ENCODE measurements at places on chromosomes 12 and 14.

DNA sequence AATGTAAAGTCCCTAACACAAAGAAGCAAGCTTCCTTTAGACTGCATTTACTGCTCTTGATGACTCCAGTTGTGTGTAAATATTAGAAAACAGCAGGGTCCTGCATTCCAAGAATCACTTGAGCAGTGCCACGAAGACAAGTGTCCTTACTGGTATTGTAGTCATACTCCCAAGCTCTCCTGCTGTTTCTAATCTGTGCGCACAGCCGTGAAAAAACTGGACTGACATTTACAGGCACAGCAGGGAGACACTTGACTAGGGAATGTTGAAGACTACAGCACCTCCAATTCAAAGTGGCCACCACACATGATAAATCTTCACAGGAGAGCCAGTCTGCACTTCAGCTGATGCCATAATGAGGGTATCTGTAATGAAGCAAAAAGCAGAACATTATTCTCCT lies 91.4 kb downstream of the VRK1 start:
- DNase-seq, result no peak

GRCh38 chr12:66661357-66661756 lies 17.5 kb downstream of the GRIP1 start:
- no peak for DNase-seq

GRCh38 chr12:103645202-103645601 lies 58.1 kb downstream of the STAB2 start:
- DNase-seq, result no peak

- no peak for DNase-seq
Measured at GRCh38 chr12:130422676-130423075, 85.0 kb downstream of the PIWIL1 start.

DNA sequence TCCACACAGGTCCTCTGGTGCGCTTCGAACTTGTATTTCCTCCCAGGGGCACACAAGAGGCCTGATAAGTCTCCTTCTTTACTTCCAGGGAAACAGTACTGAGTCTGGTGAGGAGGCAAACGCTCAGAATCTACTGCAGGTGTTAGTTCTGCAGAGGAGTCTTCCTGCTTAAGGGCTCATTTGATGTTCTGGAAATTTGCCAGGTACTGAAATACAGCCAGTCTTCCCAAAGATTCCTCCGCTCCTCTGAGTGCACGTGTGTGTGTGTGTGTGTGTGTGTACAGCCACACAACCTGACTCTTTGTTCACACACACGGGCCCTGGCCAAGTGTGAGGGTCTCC lies 92.0 kb downstream of the FBXL14 start:
- DNase-seq, result no peak

GRCh38 chr12:79643821-79644220 lies 46.9 kb downstream of the PAWR start:
- no peak for DNase-seq

DNA sequence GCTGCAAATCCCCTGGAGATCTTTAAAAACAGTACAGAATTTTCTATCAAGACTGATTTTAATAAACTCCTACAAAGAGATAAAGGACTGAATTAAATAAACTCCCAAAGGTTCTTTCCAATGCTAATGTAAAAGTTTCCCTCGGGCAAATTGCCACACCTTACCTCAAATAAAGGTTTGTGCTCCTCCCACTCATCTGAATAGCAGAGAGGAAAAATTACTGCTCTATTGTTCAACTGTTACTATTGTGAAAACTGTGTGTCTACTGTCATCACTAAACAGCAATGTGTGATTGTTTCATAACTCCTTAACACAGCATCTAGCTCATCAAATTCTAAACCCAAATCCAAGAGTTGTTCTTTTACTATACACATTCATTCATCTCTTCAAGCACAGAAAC lies 3.2 kb downstream of the SPTLC2 start:
- no peak for DNase-seq

GRCh38 chr12:95099270-95099790 lies 25.9 kb upstream of the NR2C1 start:
- no peak for DNase-seq

GRCh38 chr14:29355331-29355730 lies 572.3 kb downstream of the PRKD1 start:
- no peak for DNase-seq

DNA sequence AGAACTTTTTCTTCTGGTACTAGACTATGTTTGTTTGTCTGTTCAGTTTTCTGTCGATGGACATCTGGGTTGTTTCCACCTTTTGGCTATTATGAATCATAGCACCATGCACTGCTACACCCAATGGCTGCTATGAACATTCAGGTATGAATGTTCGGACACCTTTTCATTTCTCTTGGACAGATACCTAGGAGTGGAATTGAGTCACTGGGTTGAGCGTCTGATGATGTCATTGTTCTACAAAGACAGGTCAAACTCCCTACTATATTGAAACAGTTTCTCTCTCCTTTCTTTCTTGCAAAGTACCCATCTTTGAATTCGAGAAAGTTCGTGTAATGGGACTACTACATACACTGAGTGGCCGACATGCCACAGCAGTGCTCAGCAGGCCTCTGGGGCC lies 44.7 kb downstream of the KCTD10 start:
- DNase-seq, result no peak

DNA sequence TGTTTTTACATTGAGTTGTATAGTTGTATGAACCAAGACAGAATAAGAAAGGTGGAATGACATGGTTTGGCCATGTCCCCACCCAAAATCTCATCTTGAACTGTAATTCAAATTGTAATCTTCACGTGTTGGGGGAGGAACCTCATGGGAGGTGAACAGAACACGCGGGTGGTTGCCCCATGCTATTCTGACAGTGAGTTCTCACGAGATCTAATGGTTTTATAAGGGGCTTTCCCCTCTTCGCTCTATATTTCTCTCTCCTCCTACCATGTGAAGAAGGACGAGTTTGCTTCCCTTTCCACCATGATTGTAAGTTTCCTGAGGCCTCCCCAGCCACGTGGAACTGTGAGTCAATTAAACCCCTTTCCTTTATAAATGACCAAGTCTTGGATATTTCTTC lies 25.3 kb downstream of the DDHD1 start:
- no peak for DNase-seq

DNA sequence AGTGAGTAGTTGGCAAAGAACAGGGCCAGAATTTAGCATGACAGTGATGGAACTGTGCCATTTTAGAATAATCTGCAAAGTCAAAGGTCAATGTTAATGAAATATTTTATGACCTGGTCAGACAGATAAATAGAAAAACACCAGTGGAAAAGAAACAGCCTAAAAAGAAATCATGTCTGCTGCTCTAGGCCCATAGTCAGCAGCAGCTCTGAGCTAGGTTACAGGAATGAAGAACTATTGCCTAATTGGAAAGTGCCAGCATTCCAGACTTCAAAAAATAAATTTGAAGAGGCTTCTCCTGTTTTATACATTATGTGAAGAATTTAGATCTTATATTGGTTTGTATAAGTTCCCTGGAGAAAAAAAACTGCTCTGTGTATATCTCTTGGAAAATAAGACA lies 9.8 kb downstream of the NPC2 start:
- DNase-seq, result no peak

- no peak for DNase-seq
Measured at GRCh38 chr12:92489781-92490180, 213.0 kb upstream of the PLEKHG7 start.

All from activated T-helper 1 cell treated with anti-CD3 and anti-CD28 coated beads, Interleukin-2, amount 50 U/mL, for 16 hours (primary cell).